Gastroesophageal sphincter (tissue), 4 donors: ENCODE measurements at places on chromosomes 1 and 21. TPM values are rescaled to one million over a fixed set of nuclear protein-coding genes. Genes with fewer than 3 reads are reported as not detected.

GRCh38 chr1:223221686-223222085 is 78.6 kb upstream of the TLR5 start:
- ATAC-seq: no peak

GRCh38 chr1:187245201-187245600 is 416.5 kb downstream of the PLA2G4A start:
- ATAC-seq: no peak

DNA sequence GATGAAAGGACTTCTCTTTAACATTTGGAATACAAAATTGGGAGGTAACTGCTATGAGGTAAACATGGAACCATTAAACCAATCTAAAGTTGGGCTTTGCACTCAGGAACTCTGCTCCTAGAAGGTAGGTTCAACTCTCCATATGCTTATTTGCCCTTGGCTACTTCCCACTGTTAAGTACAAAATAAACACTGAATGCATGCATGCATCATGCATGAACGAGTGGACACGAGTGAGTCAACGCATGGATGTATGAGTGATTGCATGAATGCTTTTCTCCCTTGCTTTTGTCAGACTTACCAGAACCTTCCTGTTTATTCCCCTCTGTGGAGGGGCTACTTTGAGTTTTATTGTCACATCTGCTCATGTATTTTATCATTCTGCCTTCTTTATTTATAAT is 42.4 kb upstream of the RUNX1 start:
- ATAC-seq: no peak

GRCh38 chr1:226676381-226676780 is 62.7 kb downstream of the ITPKB start:
- ATAC-seq: no peak

- no peak for ATAC-seq
Observed at GRCh38 chr1:171220581-171221054, 27.7 kb upstream of the FMO1 start.

DNA sequence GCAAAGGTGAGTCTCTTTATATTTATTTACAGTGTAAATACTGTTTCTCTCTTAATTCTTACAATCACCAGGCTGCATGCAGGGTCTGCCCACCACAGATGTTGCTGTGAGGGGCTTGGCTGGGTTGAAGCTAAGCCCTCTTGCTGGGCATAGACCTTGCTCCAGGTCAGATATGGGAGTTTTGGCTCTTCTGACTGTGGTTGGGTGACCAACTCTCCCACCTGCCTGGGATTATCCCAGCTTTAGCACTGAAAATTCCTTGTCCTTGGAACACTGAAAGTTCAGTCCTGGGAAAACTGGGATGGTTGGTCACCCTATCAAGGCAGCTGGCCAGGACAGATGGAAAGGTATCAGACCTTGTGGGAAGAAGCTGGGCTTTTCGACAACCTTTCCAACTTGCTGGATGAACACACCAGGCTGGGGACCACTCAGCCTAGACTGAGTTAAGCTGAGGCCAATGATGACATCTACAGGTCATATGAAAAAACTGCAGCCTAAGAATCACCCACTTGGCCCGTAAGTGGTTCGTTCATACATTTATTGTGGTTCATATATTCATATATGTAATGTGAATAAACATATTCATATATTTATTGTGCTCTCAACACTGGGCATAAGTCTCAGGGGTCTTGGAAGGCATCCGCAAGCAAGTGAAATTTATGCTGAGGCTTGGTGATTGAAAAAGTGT is 26.6 kb upstream of the HPDL start:
- ATAC-seq: no peak

GRCh38 chr1:216740331-216740730 is 17.1 kb upstream of the ESRRG start:
- ATAC-seq: no peak

DNA sequence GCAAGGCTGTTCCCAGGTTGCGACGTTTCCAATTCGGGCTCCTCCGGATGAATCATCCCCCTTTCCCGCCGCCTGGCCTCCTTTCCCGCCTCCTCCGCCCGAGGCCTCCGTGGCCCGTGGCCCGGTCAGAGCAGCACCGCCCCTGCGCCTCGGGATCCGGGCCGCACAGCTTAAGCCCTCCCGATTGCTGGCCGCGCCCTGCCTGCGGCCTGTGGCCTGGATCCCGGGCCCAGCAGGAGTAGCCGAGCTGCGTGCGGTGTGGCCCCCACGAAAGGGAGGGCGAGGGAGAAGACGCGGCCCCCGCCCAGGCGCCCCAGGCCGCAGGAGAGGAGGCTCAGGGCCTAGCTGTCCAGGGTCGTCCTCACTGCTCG is 1.0 kb downstream of the TMEM200B start:
- peak; percentile 73 for ATAC-seq

- ATAC-seq: no peak
Observed at GRCh38 chr1:101363891-101364318, 127.1 kb downstream of the S1PR1 start.

GRCh38 chr21:15445327-15445726 is 284.5 kb upstream of the USP25 start:
- ATAC-seq: no peak

DNA sequence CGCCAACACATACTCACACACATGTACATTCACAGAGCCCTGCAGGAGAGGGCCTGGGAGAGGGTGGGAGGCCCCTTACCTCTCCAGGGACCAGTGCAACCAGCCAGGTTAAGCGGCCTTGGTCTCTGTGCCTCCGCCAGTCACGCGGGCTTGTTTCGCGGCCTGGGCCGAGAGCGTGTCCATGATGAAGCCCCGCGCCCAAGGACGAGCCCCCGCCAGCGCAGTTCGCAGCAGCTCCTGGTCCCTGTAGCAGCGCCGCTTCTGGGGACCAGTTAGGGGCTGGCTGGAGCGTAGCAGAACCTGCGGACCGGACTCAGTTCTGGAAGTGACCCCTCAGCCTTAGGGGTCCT is 7.3 kb upstream of the FAM167B start:
- peak; percentile 1 for ATAC-seq

DNA sequence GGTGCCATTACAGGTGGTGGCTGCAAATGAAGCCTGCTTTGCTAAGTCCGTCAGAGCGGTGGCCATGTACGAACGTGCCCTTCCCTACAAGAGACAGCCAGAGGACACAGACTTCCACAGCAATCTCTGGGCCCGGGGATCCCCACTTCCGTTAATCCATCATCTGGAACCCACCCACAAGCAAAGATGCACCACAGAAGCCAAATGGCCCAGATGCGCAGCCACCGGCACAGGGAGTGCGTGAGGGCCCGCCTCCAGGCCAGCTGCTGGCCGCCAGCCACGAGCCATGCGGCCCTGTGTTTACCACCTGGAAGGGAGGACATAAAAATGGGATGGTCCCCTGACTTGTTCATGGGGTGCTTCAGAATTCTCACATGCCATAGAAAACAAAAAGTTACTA is 22.1 kb downstream of the MRAP start:
- no peak for ATAC-seq

GRCh38 chr1:186864296-186864695 is 35.5 kb downstream of the PLA2G4A start:
- no peak for ATAC-seq

- ATAC-seq: peak; percentile 13
Observed at GRCh38 chr21:44927587-44928461, 7.1 kb upstream of the ITGB2 start.

Gene FLG2
- not detected for total RNA-seq

Gene UTS2
- not detected for total RNA-seq

Gene OR2L8
- total RNA-seq: not detected

Gene SUSD4
- total RNA-seq: 2.6 TPM

Gene BMP8B
- total RNA-seq: 2.0 TPM

Gene RNU1-4
- not detected for total RNA-seq

Gene PLPPR5
- total RNA-seq: not detected

Gene MIS18A
- 5.1 TPM for total RNA-seq

Gene KCNQ4
- 10.1 TPM for total RNA-seq
